ENCODE measurements at places on chromosomes 3 and 15.
A peak's percentile ranks its signal among the peaks of the same experiment; 100 is the strongest.

GRCh38 chr3:112128843-112129727 lies 4.0 kb downstream of the GCSAM start:
- peak; percentile 54 for DNase-seq

GRCh38 chr15:79091204-79091867 lies 756 bp upstream of the RASGRF1 start:
- no peak for DNase-seq

DNA sequence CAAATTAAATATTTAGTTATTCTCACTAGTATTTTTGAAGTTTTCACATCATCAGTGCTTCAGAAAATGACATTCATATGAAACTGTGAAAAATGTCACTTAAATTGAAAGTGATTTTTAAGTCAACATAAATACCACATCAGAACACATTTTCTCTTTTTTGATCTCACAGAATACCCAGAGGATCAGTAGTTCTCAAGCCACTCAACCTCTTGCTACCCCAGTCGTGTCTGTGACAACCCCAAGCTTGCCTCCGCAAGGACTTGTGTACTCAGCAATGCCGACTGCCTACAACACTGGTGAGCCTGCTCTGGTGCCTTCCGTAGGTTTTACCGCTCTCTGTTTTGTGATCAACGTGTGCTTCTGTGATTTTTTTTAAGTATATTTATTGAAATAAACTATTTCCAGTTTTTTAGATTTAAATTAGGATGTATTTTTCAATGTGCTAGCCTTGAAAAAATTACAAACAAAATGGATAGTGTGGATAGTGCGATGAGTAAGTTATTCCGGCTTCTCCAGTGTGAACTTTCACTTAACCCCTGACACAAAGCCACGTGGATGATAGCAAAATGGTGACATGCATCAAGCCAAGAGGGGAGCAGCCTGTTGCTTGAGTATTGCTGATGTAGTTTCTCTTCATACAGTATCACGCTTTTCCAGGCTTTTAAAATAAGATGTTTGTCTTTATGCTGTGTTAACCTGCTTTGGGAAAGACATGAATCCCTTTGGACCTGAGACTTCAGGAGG lies 26.5 kb downstream of the LYSMD4 start:
- no peak for DNase-seq

DNA sequence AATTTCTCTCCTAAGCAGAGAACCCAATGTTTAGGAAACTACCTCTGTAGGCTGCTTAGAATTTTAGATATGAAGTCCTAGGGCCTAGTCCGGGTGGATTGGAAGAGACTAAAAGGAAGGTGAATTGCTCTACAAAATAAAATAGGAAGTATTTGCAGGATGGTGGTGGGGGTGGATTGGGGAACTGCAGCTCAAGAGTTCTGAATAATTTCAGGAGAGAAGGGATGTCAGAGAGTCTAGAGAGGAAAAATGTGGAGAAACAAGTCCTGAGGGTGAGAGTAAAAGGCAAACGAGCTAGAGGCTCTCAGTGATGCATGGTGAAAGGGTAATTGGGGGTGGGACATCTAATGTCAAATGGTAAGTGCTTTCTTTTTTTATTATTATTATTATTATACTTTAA lies 10.2 kb upstream of the CP start:
- DNase-seq: no peak

GRCh38 chr15:95446854-95447253 lies 883.6 kb upstream of the NR2F2 start:
- DNase-seq: no peak

GRCh38 chr3:21484057-21484827 lies 266.8 kb downstream of the ZNF385D start:
- DNase-seq: no peak

- no peak for DNase-seq
Observed at GRCh38 chr3:88611826-88612326, 462.1 kb downstream of the C3orf38 start.

- no peak for DNase-seq
Observed at GRCh38 chr15:100055821-100056220, 286.0 kb downstream of the ADAMTS17 start.

- no peak for DNase-seq
Observed at GRCh38 chr3:180391001-180391400, 211.0 kb upstream of the TTC14 start.

DNA sequence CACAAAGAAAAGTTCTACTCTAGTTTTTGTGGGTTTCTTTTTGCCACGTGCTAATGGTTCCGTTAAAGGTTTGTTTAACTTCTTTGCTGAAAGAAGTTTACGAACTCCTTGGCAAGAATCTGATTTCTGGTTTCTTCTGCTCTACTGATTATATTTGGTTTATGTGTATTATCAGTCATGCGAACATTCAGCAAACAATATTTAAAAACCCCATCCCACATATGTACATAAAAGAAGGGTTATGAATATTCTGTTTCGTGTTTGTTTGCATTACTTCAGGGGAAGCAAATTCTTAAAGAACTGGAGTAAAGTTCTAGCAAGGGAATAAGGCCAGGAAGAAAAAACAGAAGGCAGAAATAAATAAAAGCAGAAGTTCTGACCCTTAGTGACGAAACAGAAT lies 9.8 kb downstream of the LARS2 start:
- DNase-seq: no peak

DNA sequence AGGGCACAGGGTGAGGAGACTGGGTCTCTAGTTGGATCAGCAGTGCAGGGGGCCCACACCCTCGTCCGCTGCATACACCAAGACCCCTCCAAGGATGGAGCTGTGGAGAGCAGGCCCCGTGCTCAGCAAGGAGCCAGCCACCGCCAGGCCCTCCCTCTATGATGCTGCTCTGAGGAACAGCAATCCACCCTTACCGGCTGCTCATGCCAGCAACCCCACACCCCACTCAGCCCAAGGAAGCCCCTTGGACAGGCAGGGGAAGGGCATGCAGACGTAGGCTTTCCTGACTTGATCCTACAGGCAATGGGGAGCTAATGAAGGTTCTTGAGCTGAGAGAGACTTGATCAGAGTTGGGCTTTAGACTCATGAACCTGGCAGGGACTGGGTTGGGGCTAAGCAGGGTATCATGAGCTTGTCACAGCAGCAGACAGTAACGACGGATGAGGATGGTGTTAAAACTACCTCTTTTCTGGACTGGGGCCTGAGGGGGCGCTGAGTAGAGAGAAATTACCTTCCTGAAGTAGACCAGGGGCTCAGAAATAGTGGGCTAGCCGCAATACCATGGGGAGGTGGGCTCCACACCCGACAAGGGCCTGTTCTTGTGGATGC lies 50.5 kb upstream of the FGD5 start:
- peak; percentile 6 for DNase-seq

- no peak for DNase-seq
Observed at GRCh38 chr3:151412989-151413388, 28.4 kb upstream of the P2RY12 start.

DNA sequence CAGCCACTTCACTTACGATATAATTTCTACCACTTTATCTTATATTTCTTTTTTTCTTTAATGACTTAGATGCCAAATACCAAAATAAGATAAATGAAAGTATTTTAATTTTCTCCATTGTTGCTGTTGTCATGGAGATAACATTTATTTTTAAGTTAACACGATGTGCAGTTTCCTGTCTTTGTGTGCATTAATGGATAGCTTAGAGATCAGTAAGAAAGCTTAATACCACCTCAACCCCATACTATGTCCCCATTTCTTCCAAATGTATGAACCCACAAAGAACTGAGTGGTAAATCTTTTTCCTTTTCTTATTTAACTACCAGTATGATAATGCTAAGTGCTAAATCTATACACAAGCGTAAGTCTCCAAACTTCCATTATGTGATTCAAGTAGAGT lies 17.1 kb downstream of the PCNP start:
- DNase-seq: no peak

DNA sequence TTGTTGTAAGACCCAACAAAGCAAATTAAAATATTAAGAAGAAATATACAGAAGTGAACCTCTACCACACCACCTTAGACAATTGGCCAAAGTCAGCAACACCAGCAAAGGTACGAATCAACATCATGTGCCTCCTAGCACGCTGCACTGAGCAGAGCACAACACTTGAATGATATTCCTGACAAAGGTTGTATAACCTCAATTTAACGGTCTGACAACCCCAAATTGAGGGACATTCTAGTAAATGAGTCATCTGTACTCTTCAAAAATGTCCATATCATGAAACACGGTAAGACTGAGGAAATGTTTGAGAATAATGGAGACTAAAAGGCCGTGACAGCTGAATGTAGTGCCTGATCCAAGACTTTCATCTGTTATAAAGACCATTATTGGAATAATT lies 41.3 kb upstream of the TNFSF10 start:
- DNase-seq: no peak

- DNase-seq: no peak
Observed at GRCh38 chr15:93049914-93050578, 39.0 kb downstream of the RGMA start.

DNA sequence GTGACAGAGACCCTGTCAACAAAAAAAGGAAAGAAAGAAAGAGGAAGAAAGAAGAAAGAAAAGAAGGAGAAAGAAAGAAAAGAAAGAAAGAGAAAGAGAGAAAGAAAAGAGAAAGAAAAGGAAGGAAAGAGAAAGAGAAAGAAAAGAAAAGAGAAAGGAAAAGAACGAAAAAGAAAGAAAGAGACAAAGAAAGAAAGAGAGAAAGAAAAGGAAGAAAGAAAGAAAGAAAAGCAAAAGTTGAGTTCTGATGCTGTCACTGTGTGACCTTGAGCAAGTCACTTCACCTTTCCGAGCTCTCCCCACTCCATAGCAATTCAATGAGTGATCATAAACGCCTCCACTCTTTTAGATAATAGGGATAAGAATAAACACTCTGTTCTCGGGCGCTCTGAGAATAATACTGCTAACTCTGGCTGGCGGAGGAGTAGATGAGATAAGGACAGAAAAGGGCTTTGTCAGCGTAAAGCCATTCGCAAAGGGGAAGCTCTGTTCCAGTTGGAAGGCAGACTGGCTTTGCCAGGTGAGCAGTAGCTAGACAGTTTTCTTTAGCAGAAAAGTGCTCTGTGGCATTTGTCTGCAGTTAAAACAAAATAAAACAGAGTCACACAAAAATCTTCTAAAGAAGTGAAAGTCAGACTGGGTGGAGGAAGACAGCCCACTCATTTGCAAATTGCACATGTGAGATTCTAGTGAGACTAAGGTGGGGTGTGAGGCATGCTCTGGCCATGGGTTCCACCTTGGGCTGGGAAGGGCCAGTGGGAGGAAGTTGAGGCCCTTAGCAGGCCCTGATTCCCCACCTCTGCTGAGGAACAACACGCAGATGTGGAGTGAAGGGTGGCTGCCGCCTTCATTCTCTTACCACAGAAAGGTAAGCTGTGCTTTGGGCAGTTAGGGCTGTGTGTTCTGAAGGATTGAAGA lies 9.6 kb upstream of the FLNB start:
- no peak for DNase-seq

DNA sequence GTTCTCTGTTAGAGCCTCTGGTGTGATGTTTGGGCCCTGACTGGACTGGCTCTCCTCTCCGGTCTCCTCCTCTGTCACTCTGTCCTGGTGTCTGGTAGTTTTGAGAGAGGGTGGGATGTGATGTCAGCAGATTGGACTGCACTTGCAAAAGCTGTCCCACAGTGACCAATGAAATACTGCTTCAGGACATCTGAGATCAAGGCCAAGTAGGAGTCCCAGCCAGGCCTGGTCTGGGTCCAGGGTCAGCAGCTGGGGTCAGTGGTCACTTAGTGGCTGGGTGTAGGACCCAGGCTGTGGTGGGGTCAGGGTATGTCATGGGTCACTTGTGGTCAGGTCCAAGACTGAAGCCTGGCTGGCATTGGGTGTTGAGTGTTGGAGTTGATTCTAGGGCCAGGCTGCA lies 20.9 kb downstream of the ALDH1L1 start:
- DNase-seq: no peak

DNA sequence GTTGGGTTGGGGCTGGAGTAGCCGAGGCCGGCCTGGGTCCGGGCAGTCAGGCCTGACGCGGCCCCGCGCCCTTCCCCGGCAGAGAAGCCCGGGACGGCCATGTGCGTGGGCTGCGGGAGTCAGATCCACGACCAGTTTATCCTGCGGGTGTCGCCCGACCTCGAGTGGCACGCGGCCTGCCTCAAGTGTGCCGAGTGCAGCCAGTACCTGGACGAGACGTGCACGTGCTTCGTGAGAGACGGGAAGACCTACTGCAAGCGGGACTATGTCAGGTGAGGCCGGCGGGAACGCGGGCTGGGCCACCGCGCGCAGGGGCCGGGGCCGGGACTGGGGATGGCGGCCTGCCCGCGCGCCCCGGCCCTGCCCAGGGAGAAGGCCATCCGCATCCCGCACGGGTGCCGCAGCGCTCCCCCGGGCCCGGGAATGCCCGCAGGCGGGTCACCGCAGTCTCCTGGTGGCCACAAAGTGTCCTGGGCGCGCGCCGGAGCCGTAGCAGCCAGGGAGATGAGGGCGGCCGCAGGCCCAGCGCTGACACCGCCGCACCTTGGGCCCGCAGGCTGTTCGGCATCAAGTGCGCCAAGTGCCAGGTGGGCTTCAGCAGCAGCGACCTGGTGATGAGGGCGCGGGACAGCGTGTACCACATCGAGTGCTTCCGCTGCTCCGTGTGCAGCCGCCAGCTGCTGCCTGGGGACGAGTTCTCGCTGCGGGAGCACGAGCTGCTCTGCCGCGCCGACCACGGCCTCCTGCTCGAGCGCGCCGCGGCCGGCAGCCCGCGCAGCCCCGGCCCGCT lies 1.3 kb downstream of the ISL2 start:
- peak; percentile 51 for DNase-seq

DNA sequence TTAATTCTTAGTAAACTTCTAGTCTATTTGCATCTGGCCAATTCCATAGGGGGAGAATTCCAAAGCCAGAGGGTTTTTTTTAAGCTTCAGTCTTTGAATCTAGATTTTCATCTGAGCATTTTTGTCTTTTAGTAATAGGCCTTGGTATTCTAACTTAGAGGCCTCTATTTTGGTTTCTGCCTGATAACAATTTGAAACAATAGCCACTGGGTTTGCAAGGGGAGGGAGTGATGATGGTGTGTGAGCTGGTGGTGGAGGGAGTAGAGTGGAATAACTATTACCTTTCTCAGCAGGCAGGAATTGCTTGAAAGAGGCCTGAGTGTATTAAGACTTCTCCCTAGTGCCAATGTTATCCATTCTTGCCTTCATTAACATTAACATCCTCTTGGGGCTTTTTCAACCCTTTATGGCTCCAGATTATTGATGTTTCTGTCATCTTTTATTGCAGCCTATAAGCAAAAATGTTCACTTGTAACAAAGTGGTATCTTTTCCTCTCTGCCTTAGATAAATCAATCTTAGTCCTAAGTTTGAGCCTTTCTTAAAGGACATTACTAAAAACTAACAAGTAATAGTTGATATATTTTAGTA lies 26.5 kb upstream of the TCF12 start:
- DNase-seq: no peak

GRCh38 chr15:68224108-68224507 lies 5.4 kb downstream of the CLN6 start:
- DNase-seq: no peak

All from activated T-cell treated with anti-CD3 and anti-CD28 coated beads, Interleukin-2, amount 50 U/mL, for 1 hour (primary cell).